ENCODE measurements at places on chromosomes 6 and 20. TPM values are rescaled to one million over a fixed set of nuclear protein-coding genes. Genes with fewer than 3 reads are reported as not detected.

The LRP11 gene
- total RNA-seq = 130 TPM

The IRF4 gene
- not detected for total RNA-seq

The GLP1R gene
- total RNA-seq = not detected

The AIF1 gene
- total RNA-seq = not detected

The FOXF2 gene
- total RNA-seq = under 0.01 TPM

The NTSR1 gene
- 1.9 TPM for total RNA-seq

The CTCFL gene
- not detected for total RNA-seq

The SLC32A1 gene
- not detected for total RNA-seq

The SYTL3 gene
- 1.7 TPM for total RNA-seq
